HuH-7 (cell line): ENCODE measurements at places on chromosomes 12 and 14.

DNA sequence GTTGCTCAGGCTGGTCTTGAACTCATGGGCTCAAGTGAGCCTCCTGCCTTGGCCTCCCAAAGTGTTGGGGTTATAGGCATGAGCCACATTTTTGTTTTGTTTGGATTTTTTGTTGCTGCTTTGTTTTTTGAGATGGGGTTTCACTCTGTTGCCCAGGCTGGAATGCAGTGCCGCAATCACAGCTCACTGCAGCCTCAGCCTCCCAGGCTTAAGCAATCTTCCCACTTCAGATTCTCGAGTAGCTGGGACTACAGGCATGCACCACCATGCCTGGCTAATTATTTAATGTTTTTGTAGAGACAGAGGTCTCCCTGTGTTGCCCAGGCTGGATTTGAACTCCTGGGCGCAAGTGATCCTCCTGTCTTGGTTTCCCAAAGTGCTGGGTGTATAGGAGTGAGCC is 5.7 kb upstream of the PLEK2 start:
- no peak for DNase-seq

- no peak for DNase-seq
Observed at GRCh38 chr14:63672417-63673180, 30.9 kb upstream of the WDR89 start.

DNA sequence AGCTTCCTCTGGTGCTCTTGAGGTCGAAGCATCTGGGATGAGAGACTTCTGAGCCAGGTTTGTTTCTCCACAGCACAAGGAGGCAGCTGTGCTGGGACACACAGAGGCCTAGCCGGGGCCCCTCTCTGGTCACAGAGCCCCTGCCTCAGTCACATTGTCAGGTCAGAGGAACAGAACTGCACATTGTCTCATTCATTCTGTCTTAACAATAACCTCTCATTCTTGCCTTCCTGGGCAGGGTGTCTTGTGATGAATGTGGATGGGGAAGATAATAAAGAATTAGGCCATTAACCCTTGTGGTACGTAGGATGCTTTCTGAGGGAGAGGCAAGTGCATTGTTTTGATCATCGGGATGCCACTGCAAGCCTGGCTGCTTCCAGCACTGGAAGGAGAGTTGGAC is 29.8 kb downstream of the FNTB start:
- no peak for DNase-seq

DNA sequence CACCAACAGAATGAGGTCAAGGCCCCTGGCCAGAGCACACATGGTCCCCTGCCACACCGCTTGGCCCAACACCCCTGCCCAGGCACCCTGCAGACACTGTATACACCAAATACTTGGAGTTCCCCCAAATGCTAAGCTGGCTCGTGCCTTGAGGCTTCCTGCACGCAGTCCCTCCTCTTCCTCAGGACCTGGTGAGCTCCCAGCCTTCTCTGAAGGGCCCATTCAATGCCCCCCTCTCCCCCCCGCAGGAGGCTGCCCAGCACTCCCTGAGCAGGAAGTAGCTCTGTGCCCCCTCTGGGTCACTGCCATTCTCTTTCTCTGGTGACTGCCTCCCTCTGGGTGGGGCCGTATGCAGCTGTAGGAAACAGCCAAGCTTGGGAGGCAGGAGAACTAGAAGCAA is 75.3 kb downstream of the ITPK1 start:
- DNase-seq, result no peak

- no peak for DNase-seq
Observed at GRCh38 chr14:52314595-52315354, 663 bp downstream of the PTGER2 start.

DNA sequence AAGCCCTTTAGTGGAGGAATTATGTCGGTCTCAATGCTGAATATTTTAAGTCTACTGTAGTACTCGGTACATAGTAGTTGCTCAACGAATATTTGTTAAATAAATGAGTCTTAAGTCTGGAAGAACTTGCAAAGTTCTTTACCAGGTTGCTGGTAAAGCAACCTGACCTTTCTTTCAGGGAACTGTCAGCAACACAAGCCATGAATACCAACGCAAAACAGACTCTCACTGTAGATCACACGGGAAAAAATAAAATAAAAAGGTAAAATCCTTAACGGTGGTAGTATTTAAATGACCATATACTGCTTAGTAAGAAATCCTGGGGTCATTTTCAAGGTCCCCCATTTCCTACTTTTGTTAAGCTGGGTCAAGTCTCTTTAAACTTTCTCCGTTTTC is 447 bp upstream of the NUBPL start:
- no peak for DNase-seq

DNA sequence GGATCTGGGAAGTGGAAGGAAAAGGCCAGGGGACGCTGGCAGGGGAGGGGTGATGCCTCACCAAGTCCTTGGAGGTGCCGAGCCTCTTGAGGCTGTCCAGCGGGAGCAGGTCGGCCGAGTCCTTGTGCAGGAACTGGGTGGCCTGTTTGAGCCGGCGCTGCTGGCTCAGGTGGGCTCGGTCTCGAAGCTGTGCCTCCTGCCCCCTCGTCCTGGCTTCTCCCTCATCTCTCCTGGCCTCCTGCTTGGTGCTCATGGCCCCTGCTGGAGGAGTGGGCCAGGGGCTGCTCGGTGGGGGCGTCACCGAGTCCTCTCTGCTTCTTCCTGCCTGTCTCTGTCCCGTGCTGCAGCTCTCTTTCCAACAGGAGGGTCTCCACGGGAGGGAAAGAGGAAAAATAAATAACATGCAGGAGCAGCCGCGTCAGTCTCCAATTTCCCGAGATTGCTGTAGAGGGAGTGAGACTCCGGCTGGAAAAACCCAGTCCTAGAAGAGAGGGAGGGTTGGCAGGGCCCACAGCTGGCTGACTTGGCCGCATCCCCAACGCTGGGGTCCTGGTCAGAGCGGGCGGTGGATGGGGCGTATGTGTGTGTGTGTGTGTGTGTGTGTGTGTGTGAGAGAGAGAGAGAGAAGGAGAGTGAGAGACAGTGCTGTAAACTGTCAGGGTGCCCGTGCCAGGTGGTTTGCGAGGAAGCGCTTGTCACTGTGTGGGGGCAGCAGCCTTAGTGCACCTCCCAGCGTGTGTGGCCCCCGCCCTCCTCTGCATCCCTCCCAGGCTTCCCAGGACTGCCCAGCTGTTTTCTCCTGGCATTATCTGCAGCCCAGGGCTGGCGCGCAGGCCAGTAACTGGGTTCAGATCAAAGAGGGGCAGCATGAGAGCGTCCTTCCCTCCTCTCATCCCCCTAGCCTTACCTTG is at the start of gene NRIP2:
TSS of gene NRIP2 (minus strand) at position 455 of the 911 bp plus-strand sequence. CDS start at position 403, 52 bp downstream.
- no peak for DNase-seq

DNA sequence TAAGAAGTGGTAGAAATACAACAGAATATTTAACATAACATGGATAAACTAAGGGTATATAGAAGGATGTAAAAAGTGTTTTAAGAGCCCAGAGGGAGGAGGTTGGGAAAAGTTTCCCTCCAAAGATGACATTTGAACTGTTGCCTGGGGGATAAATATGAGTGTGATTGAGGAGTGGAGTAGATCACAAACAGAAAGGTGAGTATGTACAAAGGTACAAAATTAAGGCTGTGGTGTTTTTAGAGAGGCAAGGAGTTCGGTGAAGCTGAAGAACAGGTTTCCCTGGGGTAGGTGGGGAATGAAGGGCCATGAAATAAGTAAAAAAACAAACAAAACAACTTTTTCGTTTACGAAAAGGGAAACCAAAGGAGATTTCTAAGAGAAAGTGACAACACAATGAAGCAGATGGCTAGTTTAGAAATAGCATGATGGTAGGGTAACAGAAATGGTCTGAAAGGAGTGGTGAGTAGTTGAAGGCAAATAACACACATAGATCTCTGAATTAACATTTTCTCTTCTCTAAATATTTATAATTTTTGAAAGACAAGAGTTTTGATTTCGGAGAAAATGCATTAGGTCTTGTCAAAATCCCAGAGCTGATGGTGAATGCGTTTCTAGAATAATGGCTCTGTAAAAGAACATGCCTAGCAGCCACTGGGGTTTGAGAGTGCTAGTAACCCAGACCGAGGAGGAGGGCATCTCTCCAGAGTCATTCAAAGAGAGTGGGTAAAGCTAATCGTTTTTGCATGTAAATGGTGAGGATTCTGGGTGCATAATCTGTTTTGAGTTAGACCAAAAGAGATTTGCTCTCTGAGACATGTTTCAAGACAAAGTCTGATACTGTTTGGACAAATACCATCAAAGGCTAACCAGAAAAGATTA is 240.4 kb upstream of the DCN start:
- no peak for DNase-seq

- no peak for DNase-seq
Observed at GRCh38 chr14:68796418-68797101, 3.7 kb upstream of the ZFP36L1 start.

- DNase-seq, result no peak
Observed at GRCh38 chr12:107818984-107819383, 44.5 kb downstream of the ASCL4 start.
